ENCODE measurements at places on chromosomes 5 and 9.

- DNase-seq: no peak
Measured at GRCh38 chr9:129785866-129786265, 17.1 kb upstream of the TOR1B start.

GRCh38 chr5:15010936-15011335, 139.4 kb upstream of the ANKH start:
- no peak for DNase-seq

DNA sequence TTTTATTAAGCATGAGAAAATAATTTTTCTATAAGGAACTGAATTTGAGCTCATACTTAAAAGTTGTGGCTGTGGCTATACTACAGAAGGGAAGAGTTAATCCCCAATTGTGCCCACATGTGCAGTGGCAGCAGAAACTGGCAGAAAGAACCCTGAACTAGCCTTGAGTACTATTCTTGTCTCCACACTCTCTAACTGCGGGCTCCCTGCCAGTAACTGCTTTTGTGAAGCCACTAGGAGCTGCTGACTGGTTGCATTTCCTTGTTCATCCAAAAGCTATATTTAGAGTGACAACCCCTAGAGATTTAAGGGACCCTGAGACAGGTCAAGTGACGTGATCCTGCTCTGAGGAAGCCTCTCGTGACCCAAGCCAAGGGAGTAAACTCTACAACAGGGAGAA, 238.6 kb downstream of the ELAVL2 start:
- DNase-seq: peak; percentile 23

DNA sequence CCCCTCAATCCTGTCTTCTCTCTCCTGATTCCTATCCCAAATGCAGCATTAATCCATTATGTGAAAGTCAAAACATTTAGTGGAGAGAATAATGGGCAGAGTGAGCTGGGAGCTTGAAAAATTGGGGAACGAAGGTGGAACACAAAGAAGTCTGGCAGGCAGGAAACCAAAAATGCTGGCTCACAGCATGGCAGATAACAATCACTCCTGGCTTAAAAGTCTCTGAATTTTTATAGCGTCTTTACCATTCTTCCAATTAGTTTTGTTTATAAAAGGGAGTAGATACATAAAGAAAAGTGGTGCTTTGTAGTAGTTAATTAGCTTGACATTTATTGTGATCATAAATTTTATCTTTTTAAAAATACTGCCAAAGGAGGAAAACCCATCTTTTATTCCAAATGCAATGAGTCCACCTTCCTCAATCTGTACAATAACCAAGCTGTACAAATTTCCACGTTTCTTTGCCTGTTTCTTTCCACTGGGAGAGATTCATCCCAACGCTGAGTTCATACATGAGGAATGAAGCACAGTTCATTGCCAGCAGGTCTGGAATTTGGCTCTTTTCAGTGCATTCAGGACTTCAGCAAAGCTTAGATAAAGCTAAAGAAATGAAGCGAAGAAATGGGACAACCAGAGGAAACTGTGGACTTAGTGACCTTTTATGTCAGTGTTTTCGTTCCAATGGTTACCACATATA, 174.7 kb downstream of the HMHB1 start:
- no peak for DNase-seq

- no peak for DNase-seq
Measured at GRCh38 chr5:148970228-148970627, 92.6 kb downstream of the SH3TC2 start.

GRCh38 chr9:131169563-131170240, 44.3 kb downstream of the NUP214 start:
- DNase-seq: no peak

GRCh38 chr9:18067548-18068120, 406.3 kb upstream of the ADAMTSL1 start:
- DNase-seq: no peak

GRCh38 chr9:80094176-80094771, 522.5 kb downstream of the TLE4 start:
- no peak for DNase-seq

DNA sequence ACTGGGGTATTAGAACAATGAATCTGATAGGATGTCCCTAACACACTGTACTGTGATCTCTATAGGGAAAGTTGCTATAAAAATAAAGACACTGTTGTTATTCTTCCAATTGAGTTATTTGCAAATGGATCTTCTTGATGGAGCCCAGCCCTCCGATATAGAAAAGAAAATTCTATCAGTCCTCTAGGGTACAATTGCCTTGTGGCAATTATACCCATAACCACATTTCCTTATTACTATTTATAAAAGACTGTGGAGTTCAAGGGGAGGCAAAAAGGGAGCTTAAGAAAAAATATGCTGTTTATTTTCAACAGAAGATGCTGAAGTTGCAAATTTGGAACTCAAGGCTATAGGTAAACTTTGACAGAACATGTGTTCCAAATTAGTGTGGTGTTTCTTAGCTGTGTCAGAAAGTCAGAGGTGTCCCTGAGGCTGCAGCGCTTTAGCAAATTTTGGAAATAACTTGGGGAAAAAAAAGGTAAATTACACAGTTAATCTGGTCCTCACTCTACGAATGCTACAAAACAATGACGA, 116.5 kb downstream of the NFIB start:
- no peak for DNase-seq

GRCh38 chr9:105425816-105426433, 21.9 kb upstream of the FSD1L start:
- no peak for DNase-seq

GRCh38 chr5:93601071-93601801, 18.2 kb downstream of the NR2F1 start:
- no peak for DNase-seq

DNA sequence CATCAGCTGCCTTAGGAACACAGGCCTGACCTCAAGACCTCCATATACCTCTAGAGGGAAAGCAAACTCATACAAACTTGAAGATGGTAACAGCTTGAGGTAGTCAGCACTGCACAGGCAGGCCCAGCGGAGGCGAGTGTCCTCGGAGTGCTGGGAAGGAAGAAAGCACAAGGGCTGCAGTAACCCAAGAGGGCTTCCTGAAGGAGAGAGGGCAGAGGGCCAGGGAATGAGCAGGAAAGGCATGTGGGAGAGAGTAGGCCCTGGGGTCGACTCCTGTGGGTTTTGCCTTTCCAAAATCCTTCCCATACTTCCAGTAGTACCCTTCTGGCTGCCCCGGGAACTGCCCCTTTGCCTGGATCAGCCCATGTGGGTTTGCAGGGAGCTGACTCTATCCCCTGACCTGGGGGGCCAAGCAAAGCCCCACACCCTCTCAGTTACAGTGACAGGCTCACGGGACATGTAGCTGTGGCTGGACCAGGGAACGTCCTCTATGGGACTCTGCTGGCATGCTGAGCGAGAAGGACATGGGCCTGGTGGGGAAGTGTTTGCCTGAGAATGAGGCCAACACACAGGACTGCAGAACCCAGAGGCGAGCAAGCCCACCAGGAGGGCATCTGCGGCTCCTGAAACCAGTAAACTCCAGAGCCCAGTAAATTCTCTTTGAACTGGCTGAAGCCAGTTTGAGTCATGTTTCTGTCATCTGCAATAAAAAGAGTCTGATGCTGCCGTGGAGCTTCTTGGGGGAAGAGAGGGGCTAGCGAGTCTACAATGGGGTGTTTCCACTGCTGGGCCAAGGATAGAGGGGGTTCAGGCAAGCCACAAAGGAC, 64.1 kb downstream of the COL23A1 start:
- no peak for DNase-seq

DNA sequence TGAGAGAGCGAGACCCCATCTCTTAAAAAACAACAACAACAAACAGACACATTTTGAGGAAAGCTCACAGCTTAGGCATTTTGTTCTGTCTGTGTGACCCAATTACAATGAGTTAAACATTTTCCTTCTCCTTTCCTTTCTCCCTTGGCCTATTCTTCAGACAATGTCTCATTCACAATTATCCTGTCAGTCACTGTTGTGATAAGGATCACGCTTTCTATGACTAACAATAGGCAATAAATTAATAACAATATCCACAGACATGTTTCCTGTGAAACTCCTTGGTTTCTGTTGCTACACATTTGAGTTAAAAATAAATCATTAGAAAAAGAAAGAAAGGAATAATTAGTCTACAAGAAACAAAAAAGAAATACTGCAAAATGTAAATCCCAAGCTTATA, 19.8 kb upstream of the CARTPT start:
- DNase-seq: no peak

- DNase-seq: no peak
Measured at GRCh38 chr5:166505067-166505466, 1786.4 kb upstream of the WWC1 start.

GRCh38 chr9:35313916-35314315, 152.1 kb downstream of the UNC13B start:
- DNase-seq: no peak

DNA sequence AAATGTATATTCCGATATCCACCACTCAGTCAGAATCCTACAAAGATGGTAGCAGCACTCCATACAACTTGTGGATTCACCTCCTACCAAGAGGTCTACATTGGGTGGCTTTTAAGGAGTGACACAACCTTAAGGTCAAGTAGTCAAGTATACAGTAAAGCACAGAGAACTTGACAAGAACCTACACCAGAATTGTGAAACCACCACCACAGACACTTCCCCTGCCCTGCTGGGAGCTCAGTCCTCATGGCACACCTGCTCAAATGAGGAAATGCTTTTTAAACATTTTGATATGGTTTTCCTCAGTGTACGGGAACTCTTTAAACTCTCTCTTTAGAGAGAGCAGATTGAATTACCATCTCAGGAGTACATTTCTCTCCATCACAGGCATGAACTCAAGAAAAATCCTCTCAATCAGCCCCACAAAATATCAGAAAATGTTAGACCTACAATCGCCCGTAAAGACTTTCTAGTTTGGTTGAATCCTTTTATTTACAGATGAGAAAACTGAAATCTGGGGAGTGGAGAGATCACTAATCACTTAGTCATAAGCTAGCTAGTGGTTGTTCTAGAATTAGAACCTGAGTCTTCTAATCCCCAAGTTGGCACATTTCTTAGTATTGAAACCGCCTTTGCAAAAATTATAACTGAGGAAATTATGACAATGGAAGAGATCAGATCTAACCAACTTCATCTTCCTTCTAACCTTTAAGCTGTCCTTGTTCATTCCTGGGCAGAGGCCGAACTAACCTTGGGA, 38.5 kb upstream of the NR4A3 start:
- DNase-seq: no peak

DNA sequence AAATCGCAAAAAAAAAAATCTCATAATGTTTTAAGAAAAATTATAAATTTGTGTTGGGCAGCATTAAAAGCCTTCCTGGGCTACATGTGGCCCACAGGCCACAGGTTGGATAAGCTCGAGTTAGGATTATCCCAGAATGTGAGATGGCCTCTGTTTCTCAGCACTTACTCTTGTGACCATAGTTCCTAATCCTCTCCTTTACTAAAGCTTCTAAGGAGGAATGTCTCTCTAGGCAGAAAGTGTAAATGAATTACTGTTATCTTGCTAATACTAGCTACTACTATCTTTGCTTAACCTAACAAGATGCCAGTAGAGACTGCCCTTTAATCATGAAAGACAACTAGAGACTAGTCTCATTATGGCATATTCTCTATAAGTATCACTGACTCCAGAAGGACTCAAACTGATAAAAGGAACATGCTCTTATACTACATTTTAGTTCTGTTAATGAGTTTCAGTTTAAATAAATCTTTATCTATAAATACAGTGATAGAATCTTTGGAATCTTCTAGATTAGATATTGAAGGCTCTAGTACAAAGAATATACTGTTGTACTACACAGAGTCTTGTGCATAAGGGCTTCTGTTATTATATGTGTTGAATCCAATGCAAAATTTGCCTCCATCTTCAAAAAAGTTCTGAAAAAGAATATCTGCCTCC, 13.8 kb downstream of the INVS start:
- no peak for DNase-seq

DNA sequence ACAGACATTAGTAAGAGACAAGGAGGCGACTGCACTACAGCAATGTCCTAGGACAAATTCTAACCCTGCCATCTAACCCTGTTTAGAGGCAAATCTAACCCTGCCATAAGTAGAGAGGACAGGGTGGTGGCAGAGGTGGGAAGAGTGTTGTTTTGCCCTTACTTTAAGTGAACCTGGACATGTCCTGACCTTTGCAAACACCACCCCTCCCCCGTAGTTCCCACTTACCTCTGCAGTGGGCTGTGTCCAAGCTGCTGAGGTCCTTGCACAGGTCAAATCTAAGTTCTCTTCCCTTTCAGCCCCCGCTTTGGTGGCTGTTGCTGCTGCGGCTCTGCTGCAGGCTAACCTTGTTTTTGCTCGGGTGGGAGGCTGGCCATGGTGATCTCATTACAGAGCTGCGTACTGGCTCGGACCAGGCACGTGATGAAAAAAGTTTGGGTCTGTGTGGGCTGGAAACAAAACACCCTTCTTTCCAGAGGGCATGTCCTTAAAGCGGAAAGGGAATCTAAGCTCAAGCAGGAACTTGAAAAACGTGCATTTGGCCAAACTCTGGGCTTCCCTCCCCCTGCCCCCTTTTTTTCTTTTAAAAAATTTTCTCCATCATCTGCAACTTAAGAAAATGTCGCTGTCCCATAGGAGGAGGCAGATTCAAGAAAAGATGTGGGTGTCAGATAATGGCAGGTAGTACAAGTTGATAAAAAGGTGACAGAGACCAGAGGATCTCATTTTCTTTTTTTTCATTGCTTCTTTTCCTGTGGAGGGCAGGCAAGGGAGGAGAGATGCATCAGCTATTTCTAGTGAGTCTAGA, at the start of gene FAXDC2:
Gene FAXDC2 (minus strand): TSS at position 349 of the 808 bp plus-strand sequence. CDS start 12,425 bp downstream, outside the sequence.
- peak; percentile 77 for DNase-seq

DNA sequence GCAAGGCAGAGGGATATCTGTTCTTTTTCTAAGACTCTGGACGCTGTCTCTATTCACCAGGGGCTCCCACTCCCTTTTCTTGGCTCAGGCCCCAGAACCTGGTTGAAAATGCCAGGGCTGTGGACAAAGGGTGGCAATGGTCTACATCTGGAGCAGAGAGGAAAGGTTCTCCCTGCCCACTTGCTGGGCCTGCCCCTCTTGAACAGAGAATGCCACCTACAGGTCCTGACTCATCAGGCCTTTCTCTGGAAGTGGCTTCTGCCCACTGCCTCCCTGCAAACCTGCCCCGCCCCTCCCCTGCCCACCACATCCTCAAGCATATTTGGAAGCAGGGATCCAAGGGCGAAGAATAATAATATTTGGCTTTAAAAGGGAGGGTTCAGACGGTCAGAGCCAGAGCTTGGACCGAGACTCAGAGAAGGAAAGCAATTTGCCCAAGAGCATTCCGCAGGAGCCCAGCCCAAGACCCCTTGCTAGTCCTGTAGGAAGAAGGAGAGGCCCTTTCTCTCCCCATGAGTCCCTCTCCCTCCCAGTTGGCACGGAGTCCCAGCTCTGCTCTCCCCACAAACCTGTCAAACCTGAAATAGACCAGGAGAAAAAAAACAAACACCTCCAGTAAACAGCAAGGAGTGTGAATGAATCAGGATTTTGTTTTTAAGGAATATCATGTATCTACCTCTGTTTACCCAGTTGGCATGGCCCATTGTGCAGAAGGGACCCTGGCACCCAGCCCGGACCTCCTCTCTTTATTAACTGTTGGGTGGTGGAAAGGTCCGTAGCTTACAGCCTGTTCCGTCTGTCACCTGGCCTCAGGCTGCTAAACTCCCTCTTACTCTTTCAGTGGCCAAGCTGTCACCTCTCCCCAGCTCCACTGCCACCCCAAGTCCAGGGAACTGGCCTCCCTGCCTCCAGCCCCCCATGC, 37.7 kb upstream of the STXBP1 start:
- peak; percentile 82 for DNase-seq

Data from dorsolateral prefrontal cortex (tissue), 122 donors.